ENCODE measurements at places on chromosomes 6 and 20.

GRCh38 chr6:106727480-106728149 lies 98.2 kb downstream of the QRSL1 start:
- DNase-seq = no peak

DNA sequence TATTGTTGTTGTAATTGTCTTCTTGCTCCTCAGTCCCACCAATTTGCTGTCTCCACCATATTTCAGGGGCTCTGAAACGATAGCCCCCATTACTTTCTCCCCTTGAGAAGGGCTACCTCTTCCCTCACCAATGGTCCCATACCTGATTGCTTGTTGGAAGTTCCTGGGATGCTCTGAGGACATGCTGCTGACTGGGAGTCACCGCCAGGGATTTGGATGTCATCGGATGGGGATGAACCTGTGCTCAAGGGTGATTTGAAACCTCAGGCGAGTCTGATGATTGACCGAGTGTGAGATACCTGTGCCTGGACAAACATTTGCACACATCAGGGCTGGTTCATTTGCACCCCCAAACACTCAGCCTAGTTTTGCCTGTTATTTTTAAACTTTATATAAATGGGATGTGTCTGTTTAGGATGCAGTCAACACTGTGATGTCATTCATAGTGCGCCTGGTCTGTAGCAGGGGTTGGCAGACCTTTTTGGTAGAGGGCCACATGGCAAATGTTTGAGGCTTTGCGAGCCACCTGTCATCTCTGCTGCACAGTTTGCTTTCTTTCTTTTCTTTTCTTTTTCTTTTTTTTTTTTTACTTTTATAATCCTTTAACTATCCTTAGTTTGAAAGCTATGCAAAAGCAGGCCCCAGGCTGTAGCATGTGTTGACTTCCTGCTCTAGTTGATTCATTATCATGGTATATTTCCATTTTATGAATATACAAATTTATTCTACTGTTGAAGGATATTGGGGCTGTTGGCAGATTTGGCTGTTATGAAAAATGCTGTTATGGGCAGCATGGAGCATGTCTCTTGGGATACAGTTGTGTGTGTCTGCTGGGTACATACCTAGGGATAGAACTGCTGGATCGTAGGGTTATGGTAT lies 118.5 kb upstream of the PHACTR3 start:
- no peak for DNase-seq

- no peak for DNase-seq
Observed at GRCh38 chr6:35624341-35625070, 64.2 kb downstream of the FKBP5 start.

GRCh38 chr6:41471064-41471895 lies 74.9 kb upstream of the FOXP4 start:
- DNase-seq = no peak

DNA sequence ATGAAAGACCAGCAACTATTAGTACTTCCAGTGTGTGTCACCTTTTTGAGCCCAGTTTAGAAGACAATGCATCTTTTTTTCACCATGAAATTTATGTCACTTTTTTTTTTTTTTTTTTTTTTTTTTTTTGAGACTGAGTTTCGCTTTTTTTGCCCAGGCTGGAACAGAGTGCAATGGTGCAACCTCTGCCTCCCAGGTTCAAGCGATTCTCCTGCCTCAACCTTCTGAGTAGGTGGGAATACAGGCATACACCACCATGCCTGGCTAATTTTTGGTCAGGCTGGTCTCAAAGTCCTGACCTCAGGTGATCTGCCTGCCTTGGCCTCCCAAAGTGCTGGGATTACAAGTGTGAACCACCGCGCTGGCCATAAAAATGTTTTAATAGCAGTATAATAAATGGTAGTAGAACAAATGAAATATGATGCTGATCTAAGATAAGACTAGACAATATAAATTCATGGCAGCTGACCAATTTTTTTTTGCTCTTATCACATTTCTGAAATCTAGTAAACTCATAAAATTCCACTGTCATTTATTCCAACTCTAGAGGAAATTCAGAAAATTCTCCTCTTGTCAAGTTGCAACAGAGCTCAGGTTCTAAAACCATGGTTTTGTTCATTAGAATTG lies 21.3 kb downstream of the NHSL1 start:
- DNase-seq = no peak

GRCh38 chr20:12700701-12701100 lies 308.1 kb upstream of the SPTLC3 start:
- no peak for DNase-seq

GRCh38 chr6:145329257-145329656 lies 406.1 kb downstream of the EPM2A start:
- no peak for DNase-seq

DNA sequence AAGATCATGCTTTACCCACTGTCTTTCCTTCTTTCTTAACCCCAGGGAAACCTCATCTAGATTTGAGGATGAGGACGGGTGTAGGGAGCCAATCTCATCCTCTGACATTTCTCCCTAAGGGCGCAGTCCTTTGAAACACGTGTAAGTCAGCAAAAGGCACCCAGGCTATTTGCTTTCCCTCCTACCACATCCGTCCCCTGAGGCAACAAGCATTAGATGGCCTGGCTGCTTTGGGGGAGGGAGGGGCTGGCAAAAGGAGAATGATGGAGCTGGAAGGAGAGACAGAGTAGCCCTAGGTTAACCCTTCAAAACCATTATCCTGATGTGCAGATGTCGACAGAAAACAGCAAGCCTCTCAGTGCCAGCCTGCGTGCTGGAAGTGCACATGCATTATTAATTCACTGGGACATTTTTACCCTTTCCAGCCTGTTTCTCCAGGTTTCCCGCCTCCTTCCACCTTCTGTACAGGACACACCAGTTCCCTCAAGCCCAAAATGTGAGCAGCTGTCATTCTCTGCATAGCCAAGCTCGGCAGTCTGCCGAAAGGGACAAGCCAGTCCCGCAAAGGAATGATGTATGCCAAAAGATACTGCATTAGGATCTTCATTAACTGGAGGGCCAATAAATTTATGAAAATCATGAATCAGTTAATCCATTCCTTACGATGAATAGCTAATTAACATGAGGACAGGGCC lies 547.2 kb downstream of the CD83 start:
- DNase-seq = no peak

- DNase-seq = no peak
Observed at GRCh38 chr6:146441907-146442306, 101.7 kb upstream of the RAB32 start.

DNA sequence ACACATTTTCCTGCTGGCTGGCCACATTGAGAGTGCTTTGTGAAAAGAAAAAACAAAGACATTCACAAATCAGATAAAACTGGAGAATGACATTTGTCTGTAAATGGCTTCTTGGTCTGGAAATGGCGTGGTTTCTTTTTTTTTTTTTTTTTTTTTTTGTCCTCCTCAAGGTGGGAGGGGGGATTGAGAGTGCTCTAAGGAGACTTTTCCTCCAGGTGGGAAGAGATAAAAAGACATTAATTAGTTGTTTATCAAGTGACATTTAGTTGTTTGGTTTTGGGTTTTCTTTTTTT lies 40.4 kb downstream of the GNAS start:
- no peak for DNase-seq

DNA sequence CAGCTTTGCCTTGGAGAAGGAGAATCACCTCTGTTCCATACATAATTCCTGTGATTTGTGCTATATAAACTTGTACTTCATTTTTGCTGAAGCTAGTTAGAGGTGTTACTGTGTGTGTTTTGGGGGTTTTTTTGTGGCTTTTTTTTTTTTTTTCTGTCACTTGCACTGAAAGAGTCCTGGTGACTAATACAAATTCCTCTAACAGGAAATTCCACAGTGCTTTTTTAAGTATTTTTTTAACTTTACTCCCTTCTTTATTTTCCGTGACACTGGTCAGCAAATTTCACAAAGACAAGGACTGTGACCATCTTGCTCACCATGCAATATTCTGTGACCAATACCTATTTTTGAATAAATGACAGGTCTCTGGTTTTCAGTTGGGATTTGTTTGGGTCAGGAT lies 110.5 kb downstream of the ISM1 start:
- DNase-seq = no peak

DNA sequence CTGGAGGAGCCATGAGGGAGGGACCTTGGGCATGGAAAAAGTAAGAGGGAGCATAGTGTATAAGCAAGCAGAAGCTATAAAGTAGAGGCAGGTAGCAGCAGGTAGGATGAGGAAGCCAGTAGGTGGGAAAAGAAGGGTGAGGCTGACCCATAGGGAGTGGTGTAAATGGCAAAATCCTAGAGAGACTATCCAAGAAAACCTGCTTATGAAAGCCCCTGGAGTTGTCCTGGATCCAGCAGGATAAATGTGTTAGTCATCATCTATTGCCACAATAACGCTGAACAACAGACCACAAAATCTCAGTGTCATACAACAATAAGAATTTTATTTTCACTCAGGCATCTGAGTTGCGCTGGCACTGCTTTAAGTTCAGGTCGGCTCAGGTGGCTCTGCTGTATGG lies 30.2 kb downstream of the CHD6 start:
- DNase-seq = no peak

DNA sequence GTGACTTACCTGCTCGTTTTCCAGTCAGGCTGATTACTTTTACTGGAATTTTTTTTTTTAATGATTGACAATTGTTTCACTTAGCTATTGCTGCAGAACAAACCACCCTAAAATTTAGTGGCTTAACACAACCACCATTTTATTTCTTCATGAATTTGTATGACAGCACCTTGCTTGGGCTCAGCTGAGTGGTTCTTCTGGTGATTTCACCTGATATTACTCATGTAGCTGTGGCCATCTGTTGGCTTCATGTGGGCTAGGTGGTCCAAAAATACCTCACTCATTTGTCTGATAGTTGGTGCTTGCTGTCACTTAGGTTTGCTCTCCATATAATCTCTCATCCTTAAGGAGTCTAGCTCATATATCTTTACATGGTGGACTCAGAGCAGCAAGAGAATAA lies 5.3 kb downstream of the ISM1 start:
- DNase-seq = no peak

- no peak for DNase-seq
Observed at GRCh38 chr6:63347599-63347998, 27.8 kb upstream of the LGSN start.

DNA sequence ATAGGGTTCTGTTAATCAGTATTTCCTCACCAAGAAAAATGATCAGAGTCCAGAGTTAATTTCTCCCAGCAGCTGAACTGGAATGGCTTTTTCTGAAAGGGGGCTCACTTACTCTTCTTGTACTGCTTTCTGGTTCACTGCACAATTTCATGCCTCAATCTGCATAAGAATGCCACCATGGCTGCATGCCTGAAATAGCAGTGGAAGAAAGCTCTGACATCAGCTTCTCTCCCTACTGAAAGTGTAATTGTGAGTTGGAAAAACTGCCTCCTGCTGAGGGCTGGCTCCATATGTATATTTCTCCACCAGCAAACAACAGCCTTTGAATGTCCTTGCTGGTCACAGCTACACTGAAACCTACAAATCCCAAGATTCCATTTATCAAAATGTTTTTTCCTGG lies 1027.2 kb upstream of the GJE1 start:
- DNase-seq = no peak

- DNase-seq = no peak
Observed at GRCh38 chr6:3176562-3177355, 19.4 kb upstream of the TUBB2A start.

- peak; percentile 79 for DNase-seq
Observed at GRCh38 chr20:845941-846893, 12.7 kb downstream of the FAM110A start.

DNA sequence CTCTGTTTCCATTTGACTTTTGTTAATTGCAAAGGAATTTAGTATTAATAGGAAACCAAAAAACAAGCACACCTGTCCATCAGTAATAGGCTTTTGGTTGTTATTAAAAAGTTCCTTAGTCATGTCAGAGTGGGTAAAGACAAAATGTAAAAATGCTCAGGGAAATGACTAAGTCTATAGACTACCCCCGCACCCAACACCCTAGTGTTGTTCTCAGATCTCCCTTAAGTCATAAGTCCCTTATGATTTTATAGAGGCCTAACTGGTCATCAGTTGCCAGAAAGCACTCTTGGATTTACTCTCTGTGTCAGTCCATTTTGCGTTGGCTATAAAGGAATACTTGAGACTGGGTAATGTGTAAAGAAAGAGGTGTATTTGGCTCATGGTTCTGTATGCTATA lies 52.8 kb downstream of the MAP3K4 start:
- no peak for DNase-seq

DNA sequence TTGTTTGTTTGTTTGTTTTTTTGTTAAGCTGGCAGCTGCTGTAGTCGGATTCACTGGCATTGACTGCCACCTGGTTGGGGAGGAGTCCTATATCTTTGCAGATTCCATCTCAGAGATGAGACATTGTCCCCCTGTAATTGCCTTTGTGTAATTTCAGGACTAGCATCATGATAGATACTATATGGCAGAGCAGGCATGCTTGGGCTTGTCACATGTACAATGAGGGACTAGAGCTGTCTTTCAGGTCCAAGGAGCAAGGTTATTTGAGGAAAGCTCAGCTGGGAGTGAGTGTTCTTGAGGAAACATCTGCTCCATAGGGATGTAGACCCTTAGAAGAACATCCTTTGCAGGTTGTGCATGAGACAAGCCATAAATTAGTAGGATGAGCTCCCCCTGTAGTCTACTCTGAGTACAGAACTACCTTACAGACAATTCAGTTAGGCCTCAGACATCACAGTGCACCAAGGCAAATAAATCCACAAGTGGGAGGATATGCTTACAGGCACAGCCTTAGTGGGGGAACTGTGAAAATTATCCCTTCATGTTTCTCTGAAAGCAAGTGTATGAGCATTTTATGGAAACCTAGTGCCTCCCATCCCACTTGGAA lies 62.1 kb downstream of the BMP2 start:
- DNase-seq = no peak

DNA sequence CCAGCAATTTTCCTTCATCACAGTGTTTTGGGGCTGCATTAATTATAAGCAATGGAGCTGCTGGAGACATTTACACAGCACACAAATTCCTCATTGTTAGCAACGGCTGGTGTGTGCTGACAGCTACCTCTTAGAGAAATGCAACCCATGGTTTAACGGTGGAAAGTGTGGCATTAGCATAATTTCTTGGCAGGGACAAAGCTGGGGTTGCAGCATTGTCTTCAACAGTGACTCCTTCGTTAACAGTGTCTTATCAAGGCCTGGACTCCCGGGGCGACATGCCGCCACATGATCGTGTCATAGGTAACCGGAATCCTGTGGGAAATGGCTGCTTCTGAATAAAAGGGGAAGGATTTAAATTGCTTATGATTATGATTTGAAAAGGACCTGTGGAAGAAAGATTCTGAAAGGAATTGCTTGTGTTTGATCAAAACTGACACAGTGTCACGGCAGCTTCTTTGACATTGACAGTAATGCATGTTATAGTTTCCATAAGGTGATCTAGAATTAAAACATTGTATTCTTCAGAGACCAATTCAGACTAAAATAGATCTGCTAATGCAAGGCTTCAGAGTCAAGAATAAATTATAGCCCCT lies 128.0 kb downstream of the UST start:
- DNase-seq = no peak

DNA sequence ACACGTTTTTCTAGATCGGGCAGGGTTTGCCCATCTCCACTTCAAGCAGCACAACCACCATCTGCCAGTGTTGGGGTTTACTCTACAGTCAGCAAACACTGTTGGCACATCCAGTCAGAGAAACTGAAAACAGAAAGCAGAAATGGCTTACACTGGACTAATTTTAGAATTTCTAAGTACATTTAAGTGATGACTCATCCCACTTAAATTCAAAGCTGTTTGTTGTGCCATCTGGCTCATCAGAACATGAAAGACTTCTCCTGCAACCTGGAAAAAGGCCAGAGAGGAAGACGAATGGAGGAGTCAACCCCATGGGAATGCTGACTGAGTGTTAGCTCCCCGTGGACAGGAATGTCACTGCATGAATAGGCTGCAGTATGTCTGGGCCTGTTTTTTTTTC lies 21.8 kb downstream of the FAM209B start:
- DNase-seq = no peak
